Cardiac muscle cell (in vitro differentiated cells and primary cell): ENCODE measurements at places on chromosomes 1 and 21.

DNA sequence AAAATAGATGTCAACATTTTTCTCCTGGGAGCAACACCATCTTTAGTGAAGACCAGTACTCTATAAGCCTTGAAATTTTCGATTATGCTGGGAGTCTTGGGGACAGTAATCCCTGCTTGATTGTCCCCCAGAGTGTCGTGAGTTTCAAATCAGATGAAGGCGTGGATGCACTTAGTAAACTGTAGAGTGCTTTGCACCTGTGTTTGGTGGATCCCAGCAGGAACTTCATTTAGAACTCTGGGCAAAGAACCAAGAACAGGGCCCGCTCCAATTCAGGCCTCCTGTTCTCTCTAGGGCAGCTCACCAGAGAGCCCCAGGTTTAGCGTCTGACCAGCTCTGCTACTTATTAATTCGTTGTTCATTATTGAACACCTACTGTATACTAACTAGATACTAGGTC is 1.5 kb downstream of the GPX7 start:
- H3K4me3 ChIP-seq, result no peak overlapping the region
- no peaks in the 10 kb centered on the region for H3K4me1 ChIP-seq
- H3K36me3 ChIP-seq, result no peaks in the 10 kb centered on the region
- no peak overlapping the region for H3K27ac ChIP-seq
- DNase-seq, result no peak

DNA sequence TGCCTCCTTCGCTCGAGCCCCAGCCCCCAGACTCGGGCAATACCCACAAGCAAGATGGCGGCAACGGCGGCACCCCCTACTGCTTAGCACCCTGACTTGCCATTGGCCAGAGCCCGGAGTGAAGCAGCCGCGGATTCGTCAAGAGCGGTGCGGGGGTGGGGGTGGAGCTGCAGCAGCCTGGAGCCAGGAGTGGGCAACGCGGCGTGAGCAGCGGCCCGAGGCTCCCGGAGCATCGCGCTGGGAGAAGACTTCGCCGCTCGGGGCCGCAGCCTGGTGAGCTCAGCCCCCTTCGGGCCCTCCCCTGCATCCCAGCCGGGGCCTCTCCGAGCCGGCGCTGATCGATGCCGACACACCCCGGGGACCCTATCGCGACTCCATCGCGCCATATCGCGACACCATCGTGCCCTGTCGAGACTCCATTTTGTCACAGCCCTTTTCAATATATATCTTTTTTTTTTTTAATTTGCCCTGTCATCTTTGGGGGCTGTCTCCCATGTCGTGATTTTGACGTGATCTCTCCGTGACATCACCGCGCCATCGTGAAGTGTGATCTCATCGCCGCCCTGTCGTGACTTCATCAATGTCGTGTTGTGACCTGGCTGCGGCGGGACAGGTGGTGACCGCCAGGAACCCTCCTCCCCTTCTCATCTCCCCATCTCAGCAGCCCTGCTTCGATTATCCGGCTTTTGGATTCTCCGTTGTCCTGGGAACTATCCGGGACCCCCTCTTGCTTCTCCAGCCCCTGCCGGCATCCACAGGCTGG is at the start of gene NCDN:
NCDN (plus strand) TSS at position 189 of the 763 bp plus-strand sequence; CDS start at position 581, 392 bp downstream.
- peak within 1 kb of the TSS; percentile 99 for H3K27ac ChIP-seq
- peak within 1 kb of the TSS; percentile 93 for H3K4me3 ChIP-seq
- peaks cover 13% of the 10 kb centered on the region for H3K4me1 ChIP-seq
- no peaks in the 10 kb centered on the region for H3K27me3 ChIP-seq
- peak; percentile 99 for DNase-seq
- H3K36me3 ChIP-seq, result peaks cover 16% of the 10 kb centered on the region

- H3K4me3 ChIP-seq, result no peak overlapping the region
- H3K27ac ChIP-seq, result no peak overlapping the region
- no peak for DNase-seq
- H3K36me3 ChIP-seq, result no peaks in the 10 kb centered on the region
Observed at GRCh38 chr1:212091438-212092121, 56.0 kb downstream of the DTL start.

DNA sequence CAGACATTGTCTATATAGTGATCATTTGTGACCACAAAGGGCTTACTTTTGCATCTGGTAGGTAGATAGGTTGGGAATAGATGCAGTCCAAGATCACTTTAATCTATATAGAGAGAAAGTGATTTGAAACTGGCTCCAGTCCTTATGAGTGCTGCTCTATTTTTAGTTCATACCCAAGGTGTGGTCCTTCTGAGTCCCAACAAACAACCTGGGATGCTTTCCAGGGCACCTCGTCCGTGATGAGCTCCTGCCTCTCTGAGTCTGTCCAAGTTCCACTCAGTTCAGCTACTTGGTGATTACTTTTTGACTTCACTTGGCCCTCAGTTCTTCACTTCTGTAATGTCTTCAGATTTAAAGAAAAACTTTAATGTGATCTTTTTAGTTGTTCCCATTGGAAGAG is 20.2 kb downstream of the DIP2A start:
- no peak for DNase-seq
- no peaks in the 10 kb centered on the region for H3K27me3 ChIP-seq
- no peak overlapping the region for H3K27ac ChIP-seq
- no peak overlapping the region for H3K4me3 ChIP-seq
- H3K4me1 ChIP-seq, result peaks cover 7% of the 10 kb centered on the region

DNA sequence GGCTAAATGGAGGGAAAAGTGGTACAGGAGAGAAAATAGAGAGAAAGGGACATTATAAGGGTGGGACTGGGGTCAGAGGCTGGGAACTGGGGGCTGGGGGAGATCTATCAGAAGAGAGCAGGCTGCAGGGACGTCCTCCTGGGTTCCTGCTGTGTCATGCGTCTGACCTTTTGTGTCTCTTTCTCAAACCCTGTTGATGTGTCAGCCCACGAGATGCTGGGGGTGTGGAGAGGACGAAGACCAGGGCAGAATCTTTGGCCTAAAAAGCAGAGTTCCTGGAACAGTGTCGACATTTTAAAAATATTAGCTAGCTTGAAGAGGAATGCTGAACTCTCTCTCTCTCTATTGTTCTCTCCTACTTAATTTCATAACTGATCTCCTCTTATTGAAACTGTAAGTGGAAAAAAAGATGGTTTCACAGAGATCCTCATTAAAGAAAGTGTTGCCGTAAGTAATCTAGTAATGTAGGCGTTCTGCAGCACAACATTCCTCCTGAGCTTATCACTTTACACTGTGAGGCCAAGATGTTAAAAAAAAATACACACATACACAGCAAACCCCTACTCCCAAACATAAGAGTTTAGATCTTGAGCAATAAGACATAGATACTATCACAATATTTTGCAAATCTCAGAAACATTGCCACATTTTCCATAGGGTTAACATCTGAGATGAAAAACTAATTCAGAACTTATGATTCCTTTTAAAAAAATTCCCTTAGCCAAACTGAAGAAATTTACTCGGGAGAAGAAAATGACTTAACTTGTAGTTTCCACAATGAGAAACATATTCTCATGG is 52.6 kb downstream of the RUNX1 start:
- H3K36me3 ChIP-seq, result no peaks in the 10 kb centered on the region
- no peak for DNase-seq
- no peak overlapping the region for H3K4me3 ChIP-seq
- H3K27ac ChIP-seq, result no peak overlapping the region
- H3K27me3 ChIP-seq, result no peaks in the 10 kb centered on the region

DNA sequence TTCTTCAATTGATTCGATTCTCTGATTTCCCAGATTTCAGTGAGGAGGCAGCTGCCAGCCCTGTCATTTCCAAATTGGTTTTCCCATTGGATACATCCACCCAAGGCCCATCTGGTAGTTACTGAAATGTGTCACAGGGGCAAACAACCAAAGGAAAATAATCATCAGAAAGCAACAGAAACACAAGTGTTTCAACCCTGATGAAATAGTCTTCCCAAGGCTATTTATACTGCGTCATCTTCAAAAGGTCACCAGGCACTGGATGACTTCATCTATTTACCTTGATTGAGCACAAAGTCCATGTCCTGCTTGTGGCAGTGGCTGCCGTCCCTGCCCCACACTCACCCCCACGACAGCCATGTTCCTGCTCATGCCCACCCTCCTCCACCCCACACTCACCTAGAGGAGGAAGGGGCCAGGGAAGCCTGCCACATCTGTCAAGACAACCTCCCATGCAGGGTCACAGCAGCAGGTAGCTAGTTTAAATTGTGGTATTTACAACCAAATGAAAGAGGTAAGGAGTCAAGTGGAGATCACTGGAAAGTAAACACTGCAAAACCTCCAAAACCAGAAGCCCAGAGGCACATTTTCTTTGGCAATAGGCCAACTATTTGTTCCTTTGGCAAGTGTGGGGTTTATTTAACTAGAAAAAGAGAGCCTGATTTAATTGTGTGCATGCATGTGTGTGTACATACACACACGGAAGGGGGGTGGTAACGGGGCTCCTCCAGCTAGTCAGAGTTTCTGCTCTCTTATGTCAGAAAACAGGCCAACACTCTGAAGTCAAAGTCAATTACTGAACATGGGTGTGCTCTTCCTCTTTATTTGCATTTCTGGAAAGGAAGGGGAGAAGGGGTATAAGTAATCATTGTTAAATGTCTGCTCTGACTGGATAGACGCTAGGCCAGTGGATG is 49.5 kb upstream of the RAB4A start:
- no peaks in the 10 kb centered on the region for H3K4me1 ChIP-seq
- H3K36me3 ChIP-seq, result no peaks in the 10 kb centered on the region
- no peak overlapping the region for H3K4me3 ChIP-seq
- no peak overlapping the region for H3K27ac ChIP-seq

GRCh38 chr1:110280804-110281203 is 58.4 kb upstream of the RBM15 start:
- DNase-seq, result no peak
- no peaks in the 10 kb centered on the region for H3K27me3 ChIP-seq
- H3K4me1 ChIP-seq, result no peaks in the 10 kb centered on the region
- no peak overlapping the region for H3K4me3 ChIP-seq
- no peak overlapping the region for H3K27ac ChIP-seq
- no peaks in the 10 kb centered on the region for H3K36me3 ChIP-seq

GRCh38 chr21:44885615-44886014 is 12.1 kb upstream of the PTTG1IP start:
- no peak overlapping the region for H3K27ac ChIP-seq
- no peaks in the 10 kb centered on the region for H3K36me3 ChIP-seq
- H3K4me3 ChIP-seq, result no peak overlapping the region
- no peaks in the 10 kb centered on the region for H3K4me1 ChIP-seq
- H3K27me3 ChIP-seq, result peaks cover 5% of the 10 kb centered on the region
- no peak for DNase-seq

GRCh38 chr1:209105701-209106100 is 477.8 kb upstream of the CAMK1G start:
- no peak overlapping the region for H3K4me3 ChIP-seq
- H3K36me3 ChIP-seq, result no peaks in the 10 kb centered on the region
- no peaks in the 10 kb centered on the region for H3K4me1 ChIP-seq
- DNase-seq, result no peak
- H3K27me3 ChIP-seq, result no peaks in the 10 kb centered on the region

- peaks cover 99% of the 10 kb centered on the region for H3K27me3 ChIP-seq
- H3K27ac ChIP-seq, result no peak overlapping the region
- no peak overlapping the region for H3K4me3 ChIP-seq
- DNase-seq, result no peak
- H3K4me1 ChIP-seq, result no peaks in the 10 kb centered on the region
Observed at GRCh38 chr1:37765916-37766664, 1.2 kb upstream of the EPHA10 start.

DNA sequence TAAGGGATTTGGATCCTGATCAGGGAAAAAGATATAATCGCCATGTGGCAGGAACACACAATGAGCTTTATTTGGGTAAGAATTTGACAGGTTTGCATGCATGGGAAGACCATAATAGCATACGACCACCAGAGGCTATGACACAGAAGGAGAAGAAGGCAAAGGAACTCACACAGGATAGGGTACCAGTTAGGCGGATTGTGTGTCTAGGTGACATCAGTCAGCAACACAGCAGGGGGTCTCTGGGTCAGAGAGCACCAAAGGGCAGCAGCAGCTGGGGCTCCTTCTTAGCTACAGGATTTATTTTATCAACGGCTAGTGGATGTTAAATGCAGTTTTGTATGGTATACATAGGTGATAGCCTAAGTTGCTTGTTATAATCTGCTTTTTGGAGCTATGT is 551.3 kb downstream of the KCNT2 start:
- H3K4me1 ChIP-seq, result no peaks in the 10 kb centered on the region
- no peak for DNase-seq
- no peak overlapping the region for H3K27ac ChIP-seq
- no peak overlapping the region for H3K4me3 ChIP-seq
- H3K36me3 ChIP-seq, result no peaks in the 10 kb centered on the region

DNA sequence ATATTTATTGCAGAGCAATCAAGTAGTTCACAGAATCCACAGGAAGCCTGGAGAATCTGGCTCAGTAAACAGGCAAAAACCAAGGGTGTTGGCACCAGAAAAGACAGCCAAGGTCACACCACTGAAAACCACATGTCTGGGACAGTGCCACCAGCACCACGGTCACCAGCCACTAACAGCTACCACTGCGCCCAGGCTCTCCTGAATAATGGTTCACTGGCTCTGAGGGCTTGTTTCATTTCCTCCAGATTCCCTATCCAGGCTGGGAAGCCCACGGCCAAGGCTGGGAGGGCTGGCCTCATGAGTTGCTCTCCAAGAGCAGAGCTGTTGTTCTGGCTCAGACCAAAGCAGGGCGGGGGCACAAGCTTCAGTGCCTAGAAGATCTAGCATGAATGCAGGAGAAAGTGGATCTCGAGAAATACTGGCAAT is 54.5 kb upstream of the PTGFRN start:
- peaks cover 31% of the 10 kb centered on the region for H3K4me1 ChIP-seq
- H3K4me3 ChIP-seq, result no peak overlapping the region
- DNase-seq, result no peak
- H3K27ac ChIP-seq, result peak overlapping the region; percentile 11

DNA sequence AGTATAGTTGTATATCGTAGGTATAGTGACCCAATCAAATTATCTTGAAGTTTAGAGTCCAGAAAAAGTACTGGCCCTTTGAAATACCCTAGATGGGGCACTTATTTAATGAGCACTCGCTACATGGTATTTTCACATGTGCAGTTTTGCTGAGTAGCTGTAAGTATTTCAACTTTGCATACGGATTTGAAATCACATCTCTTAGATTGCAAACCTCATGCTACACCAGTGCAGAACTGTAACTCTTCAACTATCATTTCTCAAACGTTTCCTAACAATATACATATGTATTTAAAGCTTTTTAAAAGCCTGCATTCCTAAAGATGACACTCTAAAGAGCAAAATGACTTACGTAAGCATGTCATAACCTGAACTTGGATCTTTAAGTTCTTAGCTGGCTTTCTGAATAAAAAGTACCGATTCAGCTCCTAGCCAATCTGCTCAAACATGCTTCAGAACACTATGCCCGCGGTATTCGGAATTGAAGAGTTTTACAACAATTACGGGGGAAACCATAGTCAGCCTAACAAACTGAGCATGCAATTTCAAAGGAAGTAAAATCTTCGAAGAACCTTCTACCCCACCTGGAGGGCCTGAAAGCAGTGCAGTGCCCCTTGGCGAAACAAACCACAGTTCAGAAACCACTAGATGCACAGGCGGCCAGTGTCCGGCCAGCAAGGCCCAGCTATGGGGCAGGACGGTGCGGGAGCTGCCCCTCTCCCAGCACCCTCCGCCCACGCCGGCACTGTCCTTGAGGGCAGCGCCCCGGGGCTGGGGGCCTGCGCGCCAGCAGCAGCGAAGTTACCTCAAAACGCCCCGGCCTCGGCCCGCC is 863 bp downstream of the FH start:
- H3K4me3 ChIP-seq, result peak overlapping the region; percentile 81
- H3K36me3 ChIP-seq, result peaks cover 8% of the 10 kb centered on the region
- H3K27me3 ChIP-seq, result peaks cover 17% of the 10 kb centered on the region
- peak overlapping the region; percentile 85 for H3K27ac ChIP-seq
- DNase-seq, result peak; percentile 1
